ENCODE measurements at places on chromosomes 2 and 18. TPM values are rescaled to one million over a fixed set of nuclear protein-coding genes. Genes with fewer than 3 reads are reported as not detected.

DNA sequence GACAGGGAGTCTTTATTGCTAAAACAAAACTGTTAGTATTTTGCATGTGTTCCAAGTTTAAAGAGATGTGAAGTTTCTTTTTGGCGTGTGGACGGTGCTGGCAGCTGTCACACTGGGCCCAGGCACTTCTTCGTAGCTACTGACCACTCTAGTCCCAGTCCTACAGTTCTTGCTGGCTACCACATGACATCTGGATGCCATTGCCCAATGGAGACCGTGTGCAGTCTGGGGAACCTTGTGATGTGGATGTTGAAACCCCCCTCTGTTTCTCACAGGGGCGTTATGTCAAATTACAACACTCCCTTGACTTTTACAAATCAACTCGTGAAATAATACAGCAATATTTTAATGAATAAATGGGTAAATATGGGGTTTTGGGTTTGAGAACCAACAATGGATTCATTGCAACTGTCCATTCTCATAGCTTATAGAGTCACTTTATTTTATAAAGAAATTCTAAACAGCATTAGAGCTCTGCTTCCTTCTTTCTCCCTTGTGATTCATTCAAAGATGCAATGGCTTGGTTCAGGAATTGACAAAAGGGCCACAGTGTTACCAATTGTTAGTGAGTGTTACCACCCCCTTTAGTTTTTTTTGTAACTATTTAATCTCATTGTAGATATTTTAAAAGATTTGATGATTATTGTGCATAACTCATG lies 1.2 kb downstream of the GPD2 start:
- H3K27me3 ChIP-seq, result no peaks in the 10 kb centered on the region
- H3K27ac ChIP-seq, result no peak overlapping the region
- peak overlapping the region; percentile 73 for H3K4me3 ChIP-seq

DNA sequence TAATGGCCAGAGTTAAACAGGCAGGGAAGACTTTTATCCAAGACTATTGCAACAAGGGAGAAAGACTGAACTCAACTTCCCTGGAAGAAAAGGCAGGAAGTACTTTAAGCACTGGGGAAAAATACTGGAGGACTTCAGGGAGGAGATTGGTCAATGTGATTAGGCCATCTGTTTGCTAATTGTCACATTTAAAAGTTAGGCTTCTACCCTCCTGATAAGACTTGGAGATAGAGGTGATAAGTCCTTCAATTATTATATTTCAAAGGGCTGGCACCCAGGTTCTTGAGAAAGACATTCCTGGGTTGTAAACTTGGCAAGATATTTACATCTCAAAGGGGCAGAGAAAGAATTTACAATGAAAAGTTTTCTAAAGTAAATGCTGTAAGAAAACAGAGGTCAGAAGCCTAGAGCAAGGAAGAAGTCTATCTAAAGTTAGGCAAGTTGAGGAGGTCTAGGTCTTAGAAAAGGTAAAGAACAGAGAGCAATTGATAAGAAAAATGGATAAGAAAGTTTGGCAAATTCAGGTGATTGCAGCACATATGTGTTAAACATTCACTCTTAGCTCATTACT lies 48.4 kb downstream of the DTNA start:
- H3K27me3 ChIP-seq, result no peaks in the 10 kb centered on the region
- no peaks in the 10 kb centered on the region for H3K36me3 ChIP-seq
- 0 out of 2 replicates have a peak, but pooled peaks cover 4% of the 10 kb centered on the region for H3K4me1 ChIP-seq
- peak overlapping the region; percentile 24 for H3K27ac ChIP-seq

- no peaks in the 10 kb centered on the region for H3K27me3 ChIP-seq
- peak; percentile 85 for DNase-seq
- no peak overlapping the region for H3K27ac ChIP-seq
- H3K4me1 ChIP-seq, result no peaks in the 10 kb centered on the region
These were observed 26.5 kb upstream of the KCNS3 start for GRCh38 chr2:17851731-17852585.

SPDYA gene
- 0.42 TPM for total RNA-seq

GRCh38 chr2:169946546-169946945 lies 119.3 kb downstream of the UBR3 start:
- H3K4me3 ChIP-seq, result no peak overlapping the region
- H3K36me3 ChIP-seq, result no peaks in the 10 kb centered on the region
- no peaks in the 10 kb centered on the region for H3K27me3 ChIP-seq
- H3K4me1 ChIP-seq, result no peaks in the 10 kb centered on the region
- H3K27ac ChIP-seq, result no peak overlapping the region

GRCh38 chr18:44586782-44587524 lies 93.7 kb upstream of the SETBP1 start:
- H3K27me3 ChIP-seq, result no peaks in the 10 kb centered on the region
- H3K4me1 ChIP-seq, result no peaks in the 10 kb centered on the region
- DNase-seq, result no peak
- no peaks in the 10 kb centered on the region for H3K36me3 ChIP-seq
- no peak overlapping the region for H3K4me3 ChIP-seq

SERPINB3 gene
- not detected for total RNA-seq

- no peak overlapping the region for H3K4me3 ChIP-seq
- no peak overlapping the region for H3K27ac ChIP-seq
- no peaks in the 10 kb centered on the region for H3K27me3 ChIP-seq
- no peaks in the 10 kb centered on the region for H3K36me3 ChIP-seq
These were observed 94.4 kb downstream of the STPG4 start for GRCh38 chr2:47060652-47061170.

DNA sequence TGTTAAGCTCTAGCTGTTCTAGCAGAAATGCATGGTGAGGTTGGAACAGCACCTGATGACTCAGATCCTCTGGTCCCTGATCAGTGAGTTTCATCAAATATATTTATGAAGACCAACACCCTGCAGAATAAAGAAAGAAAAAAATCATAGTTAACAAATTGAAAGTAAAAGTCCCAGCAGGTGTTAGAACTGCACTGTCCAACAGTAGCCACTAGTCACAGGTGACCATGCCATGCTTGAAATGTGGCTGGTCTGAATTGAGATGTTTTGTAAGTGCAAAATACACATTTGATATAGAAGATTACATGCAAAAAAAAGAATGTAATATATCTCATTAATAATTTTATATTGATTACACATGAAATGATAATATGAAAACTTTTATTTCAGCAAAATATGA lies 1010.7 kb upstream of the ZEB2 start:
- H3K27ac ChIP-seq, result no peak overlapping the region
- H3K36me3 ChIP-seq, result no peaks in the 10 kb centered on the region
- H3K4me3 ChIP-seq, result no peak overlapping the region
- DNase-seq, result no peak
- no peaks in the 10 kb centered on the region for H3K4me1 ChIP-seq

KCNK3 gene
- not detected for total RNA-seq

DNA sequence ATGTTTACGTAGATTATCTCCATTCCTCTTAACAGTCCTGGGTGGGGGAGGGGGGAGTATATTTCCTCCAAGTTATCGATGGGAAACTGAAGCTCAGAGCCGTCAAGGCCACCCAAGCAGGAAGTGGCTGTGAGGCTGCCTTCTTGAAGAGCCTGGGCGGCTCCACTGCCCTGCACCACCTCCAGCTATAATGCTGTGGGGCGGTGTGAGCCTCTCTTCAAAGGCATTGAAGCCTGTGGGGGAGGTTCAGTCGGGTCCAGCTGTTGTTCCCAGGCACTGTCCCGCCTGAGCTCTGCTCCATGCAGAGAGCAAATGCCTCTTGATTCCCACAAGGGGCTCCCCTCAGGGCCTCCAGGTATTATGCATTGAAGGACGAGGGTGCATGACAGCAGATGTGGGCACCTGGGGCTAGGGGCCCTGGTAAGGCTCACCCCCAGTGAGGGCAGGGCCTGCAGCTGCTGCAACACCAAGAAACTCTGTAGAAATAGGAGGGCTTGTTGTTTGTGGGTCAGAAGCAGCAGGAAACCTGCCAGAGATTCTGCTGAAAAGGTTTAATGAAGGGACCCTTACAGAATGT lies 29.5 kb upstream of the LAPTM4A start:
- H3K27ac ChIP-seq, result no peak overlapping the region
- H3K4me3 ChIP-seq, result no peak overlapping the region
- no peaks in the 10 kb centered on the region for H3K36me3 ChIP-seq
- peak; percentile 53 for DNase-seq
- peaks cover 10% of the 10 kb centered on the region for H3K4me1 ChIP-seq

TGFA gene
- 2.6 TPM for total RNA-seq

- no peak for DNase-seq
- no peaks in the 10 kb centered on the region for H3K4me1 ChIP-seq
These were observed 291.4 kb downstream of the THSD7B start for GRCh38 chr2:137056704-137057103.

TEX44 gene
- total RNA-seq, result not detected

DNA sequence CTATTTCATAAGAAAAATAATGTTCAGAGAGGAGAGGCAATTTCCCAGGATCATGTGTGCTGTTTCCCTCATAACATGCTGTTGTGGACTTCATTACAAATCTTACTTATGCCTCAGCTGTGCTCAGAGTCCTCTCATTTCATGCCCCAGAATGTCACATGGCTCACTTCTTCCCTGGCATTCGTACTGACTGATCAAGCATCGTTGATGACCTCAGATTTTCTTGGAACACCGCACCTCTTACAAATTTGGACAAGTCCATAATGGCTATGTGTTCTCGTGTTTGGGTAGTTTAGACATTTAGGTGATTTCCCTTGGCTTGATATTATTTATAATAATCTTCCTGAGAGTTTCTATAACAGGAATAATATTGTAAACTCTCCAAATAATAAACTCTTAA lies 32.9 kb downstream of the SERPINB7 start:
- no peaks in the 10 kb centered on the region for H3K4me1 ChIP-seq
- no peak overlapping the region for H3K4me3 ChIP-seq
- DNase-seq, result no peak

DNA sequence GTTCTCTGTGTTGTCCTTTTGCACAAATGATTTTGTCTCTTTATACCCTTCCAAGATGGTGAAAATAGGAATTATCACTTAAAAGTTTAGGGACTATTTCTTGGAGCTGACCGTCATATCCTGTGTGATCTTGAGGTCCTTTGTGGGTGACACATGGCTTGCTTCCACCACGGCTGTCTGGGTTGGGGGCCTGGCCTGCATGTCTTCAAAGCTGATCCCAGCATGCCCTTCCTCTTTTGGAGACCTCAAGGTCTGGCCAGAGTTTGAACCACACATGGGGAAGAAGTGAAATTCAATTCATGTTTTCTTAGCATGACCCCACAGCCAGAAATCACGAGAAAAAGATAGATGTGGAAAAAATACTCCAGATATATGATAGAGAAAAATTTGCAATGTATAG lies 14.0 kb downstream of the SFTPB start:
- no peak overlapping the region for H3K4me3 ChIP-seq
- H3K36me3 ChIP-seq, result peaks cover 22% of the 10 kb centered on the region
- peak overlapping the region; percentile 15 for H3K27ac ChIP-seq
- H3K27me3 ChIP-seq, result no peaks in the 10 kb centered on the region
- H3K4me1 ChIP-seq, result peaks cover 7% of the 10 kb centered on the region

DNA sequence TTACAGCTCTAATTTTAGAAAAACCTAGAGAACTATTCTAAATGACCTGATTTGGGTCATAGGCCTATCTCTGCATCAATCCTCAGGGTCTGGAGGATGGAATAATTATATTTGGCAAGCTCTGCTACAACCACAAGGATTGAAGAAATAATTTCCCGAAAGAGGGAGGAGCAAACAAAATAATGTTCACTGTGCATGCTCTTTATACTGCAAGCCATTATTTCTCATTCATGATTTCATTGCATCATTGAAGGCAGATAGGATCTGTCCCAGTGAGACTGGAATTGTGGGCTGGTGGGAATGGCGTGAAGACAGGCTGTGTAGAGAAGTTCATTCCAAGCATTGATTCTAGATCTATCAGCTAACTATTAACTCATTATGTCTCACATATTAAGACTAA lies 12.7 kb upstream of the MAPRE2 start:
- peaks cover 6% of the 10 kb centered on the region for H3K4me1 ChIP-seq
- no peaks in the 10 kb centered on the region for H3K27me3 ChIP-seq
- H3K27ac ChIP-seq, result no peak overlapping the region
